ENCODE measurements at places on chromosomes 16 and 17. TPM values are rescaled to one million over a fixed set of nuclear protein-coding genes. Genes with fewer than 3 reads are reported as not detected.
A peak's percentile ranks its signal among the peaks of the same experiment; 100 is the strongest.

GRCh38 chr16:68997564-68997963, 107.9 kb upstream of the HAS3 start:
- H3K27me3 ChIP-seq, result no peaks in the 10 kb centered on the region
- H3K27ac ChIP-seq, result no peak overlapping the region
- H3K4me3 ChIP-seq, result no peak overlapping the region
- no peak for DNase-seq

The TRIM47 gene
- not detected for polyA plus RNA-seq

DNA sequence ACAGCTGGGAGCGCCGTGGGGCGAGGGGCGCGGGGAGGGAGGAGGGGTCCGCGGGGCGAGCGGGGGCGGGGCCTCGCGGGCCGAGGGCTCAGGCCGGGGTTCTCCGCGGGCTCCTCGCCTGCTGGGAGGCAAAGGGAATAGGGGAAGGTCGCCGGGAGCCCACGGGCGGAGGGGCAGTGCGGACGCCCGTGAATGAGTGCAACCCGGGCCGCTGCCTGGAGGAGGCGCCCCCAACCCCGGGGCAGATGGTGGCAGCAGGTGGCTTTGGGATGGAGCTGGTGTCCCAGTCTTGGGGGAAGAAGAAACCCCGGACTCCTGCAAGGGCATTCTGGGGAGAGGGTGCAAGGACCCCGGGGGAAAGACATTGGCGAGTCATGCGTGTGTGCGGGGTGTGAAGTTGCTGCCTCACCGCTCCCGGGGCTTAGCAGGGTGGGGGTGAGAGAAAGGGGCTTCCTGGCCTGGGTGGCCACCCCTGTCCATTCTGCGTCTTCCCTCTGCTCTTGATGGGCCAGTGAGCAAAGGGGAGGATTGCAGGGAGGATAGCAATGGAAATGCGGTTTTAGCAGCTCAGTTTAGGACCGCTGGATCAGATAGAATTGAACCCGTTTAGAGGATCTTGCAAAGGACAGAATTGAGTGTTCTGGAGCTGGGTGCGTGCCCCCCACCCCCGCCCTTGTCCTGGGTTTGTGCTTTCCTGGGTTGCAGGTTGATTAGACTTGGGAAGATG, 526 bp downstream of the KIAA0513 start:
- no peaks in the 10 kb centered on the region for H3K27me3 ChIP-seq
- H3K36me3 ChIP-seq, result peaks cover 26% of the 10 kb centered on the region
- H3K4me1 ChIP-seq, result peaks cover 65% of the 10 kb centered on the region
- DNase-seq, result no peak
- H3K27ac ChIP-seq, result peak overlapping the region; percentile 10

GRCh38 chr16:84740596-84741116, 40.9 kb downstream of the USP10 start:
- no peaks in the 10 kb centered on the region for H3K27me3 ChIP-seq
- peaks cover 59% of the 10 kb centered on the region for H3K4me1 ChIP-seq
- no peak overlapping the region for H3K4me3 ChIP-seq
- H3K36me3 ChIP-seq, result peaks cover 13% of the 10 kb centered on the region
- no peak overlapping the region for H3K27ac ChIP-seq

The TEDC2 gene
- polyA plus RNA-seq, result 0.28 TPM

The MLKL gene
- polyA plus RNA-seq, result 37.8 TPM

The TRPV3 gene
- polyA plus RNA-seq, result not detected

DNA sequence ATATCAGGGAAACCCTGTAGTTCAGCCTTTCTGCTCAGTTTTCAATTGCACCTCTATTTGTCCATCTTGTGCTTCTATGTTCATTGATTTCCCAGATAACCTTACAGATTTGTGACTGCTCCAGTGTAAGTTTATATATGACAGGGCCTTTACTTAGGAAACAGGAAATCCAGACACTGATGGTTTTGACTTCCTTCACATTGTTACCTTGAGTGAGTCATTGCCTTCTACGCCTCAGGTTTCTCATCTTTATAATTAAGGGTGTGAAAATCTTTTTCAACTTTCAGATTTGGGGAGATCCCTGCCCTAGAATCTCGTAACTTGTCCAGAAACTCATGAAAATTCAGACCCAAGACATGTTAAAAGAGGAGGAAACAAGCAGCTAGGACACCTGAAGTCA, 342.4 kb upstream of the TBX2 start:
- H3K36me3 ChIP-seq, result no peaks in the 10 kb centered on the region
- H3K27me3 ChIP-seq, result no peaks in the 10 kb centered on the region
- no peak overlapping the region for H3K27ac ChIP-seq
- no peak overlapping the region for H3K4me3 ChIP-seq

DNA sequence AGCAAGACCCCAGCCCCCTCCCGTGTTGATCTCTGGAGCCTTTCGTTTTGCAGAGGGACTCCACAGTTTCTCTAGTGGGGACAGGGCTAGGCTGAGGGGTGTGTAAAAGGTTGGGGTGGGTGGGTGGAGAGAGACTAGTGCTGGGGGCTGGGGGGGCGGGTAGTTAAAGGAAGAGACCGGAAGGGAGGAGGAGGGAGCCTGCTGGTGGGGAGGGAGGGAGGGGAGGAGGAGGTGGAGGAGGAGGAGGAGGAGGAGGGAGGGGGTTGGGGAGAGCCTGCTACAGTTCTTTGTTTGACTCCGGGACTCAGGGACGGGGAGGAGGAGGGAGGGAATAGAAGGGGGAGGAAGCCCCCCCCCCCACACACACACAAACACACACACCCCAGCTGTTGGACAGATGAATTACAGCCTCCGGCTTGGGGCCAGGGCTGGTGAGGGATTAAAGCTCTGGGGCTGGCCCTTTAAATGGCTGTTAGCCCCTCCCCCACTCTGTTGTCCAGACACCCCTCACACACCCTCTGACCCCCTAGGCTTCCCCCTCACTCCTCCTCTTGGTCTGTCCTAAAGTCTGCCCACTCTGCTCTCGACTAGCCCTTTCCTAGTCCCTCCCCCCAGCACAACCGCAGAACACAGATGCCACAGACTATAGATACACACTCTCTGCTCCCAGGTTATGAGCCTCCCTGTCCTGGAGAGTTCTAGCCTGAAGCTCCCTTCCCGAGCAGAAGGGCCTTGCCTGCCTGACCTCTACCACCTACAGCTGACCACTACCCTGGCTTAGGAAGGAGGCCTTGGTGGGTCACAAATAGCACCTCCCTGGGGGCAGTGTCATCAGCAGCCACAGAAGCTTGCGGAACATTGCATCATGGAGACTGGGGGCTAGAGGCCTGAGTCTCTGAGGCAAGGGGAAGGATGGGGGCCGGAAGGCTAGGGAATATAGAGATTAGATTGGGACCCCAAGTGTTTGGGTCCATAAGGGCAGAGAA, 4.4 kb downstream of the KDM6B start:
- H3K27me3 ChIP-seq, result no peaks in the 10 kb centered on the region
- H3K36me3 ChIP-seq, result no peaks in the 10 kb centered on the region

The CTF1 gene
- not detected for polyA plus RNA-seq

DNA sequence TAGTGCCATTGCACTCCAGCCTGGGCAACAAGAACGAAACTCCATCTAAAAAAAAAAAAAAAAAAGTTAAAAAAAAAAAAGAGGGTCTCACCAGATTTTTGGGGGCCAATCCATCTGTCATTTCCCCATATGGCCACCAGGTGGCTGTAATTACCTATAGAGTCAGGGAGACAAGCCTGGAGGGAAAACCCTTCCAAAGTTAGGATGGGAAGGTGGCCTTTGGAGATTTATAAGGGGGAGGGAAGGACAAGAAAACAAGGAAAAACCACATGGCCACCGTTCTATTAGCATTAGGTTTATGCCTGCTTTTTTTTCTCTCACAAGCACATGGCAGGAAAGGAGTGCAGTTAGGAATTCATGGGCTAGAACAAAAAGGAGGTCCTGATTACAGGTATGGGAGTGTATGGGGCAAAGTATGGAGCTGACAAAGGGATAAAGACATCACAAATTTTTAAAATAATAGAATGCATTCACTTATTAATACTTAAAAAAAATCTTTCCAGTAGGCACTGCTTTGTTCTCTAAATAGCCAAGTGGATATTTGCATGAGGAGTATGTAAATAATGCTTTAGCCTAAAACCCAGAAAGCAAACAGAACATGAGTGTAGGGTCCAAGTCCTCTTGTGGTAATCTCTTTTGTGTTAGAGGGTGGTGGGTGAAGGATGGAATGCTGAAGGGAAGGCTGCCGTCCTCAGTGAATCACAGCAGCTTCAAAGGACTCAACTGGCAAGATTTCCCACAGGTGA, 5.1 kb downstream of the CYB5D1 start:
- peak; percentile 46 for DNase-seq
- no peaks in the 10 kb centered on the region for H3K27me3 ChIP-seq
- H3K4me1 ChIP-seq, result peaks cover 26% of the 10 kb centered on the region
- no peak overlapping the region for H3K27ac ChIP-seq

DNA sequence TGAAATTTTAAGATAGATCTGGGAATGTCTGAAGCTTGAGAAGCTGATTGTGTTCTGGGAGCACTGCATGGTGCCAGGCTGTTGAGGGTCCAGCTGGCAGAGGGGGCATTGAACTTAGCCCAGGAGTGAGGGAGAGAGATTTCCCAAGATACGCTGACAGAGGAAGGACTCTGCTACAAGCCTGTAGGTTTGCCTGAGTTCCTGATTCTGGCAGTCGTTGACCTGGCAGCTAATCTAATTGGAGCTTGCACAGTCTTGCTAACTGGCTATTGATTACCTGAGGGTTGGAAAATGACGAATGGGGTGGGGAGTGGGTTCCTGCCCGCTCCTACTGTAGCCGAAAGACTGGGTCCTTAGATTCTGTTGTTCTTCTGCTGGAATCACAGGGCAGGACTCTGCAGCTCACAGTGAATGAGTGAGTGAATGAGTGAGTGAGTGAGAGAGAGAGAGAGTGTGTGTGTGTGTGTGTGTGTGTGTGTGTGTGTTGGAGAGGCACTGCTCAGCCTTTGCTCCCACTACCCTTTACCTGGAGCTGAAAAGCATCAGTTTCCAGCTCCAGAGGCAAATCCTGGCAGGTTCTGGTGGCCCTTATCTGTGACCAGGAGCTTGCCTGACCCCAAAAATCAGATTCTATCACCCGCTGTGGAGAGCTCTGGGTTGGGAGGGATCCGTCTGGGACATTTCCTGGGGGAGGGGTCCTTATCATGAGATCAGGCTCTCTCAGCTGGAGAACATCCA, 16.7 kb downstream of the CTRL start:
- no peaks in the 10 kb centered on the region for H3K4me1 ChIP-seq
- H3K4me3 ChIP-seq, result no peak overlapping the region
- no peak for DNase-seq
- H3K27me3 ChIP-seq, result no peaks in the 10 kb centered on the region
- peaks cover 79% of the 10 kb centered on the region for H3K36me3 ChIP-seq
- H3K27ac ChIP-seq, result no peak overlapping the region
